Stimulated activated CD4-positive, alpha-beta T cell treated with anti-CD3 and anti-CD28 coated beads, Interleukin-1b, Interleukin-23, amount 100 ng/mL, for 1 hour (primary cell): ENCODE measurements at places on chromosomes 3 and 15.

DNA sequence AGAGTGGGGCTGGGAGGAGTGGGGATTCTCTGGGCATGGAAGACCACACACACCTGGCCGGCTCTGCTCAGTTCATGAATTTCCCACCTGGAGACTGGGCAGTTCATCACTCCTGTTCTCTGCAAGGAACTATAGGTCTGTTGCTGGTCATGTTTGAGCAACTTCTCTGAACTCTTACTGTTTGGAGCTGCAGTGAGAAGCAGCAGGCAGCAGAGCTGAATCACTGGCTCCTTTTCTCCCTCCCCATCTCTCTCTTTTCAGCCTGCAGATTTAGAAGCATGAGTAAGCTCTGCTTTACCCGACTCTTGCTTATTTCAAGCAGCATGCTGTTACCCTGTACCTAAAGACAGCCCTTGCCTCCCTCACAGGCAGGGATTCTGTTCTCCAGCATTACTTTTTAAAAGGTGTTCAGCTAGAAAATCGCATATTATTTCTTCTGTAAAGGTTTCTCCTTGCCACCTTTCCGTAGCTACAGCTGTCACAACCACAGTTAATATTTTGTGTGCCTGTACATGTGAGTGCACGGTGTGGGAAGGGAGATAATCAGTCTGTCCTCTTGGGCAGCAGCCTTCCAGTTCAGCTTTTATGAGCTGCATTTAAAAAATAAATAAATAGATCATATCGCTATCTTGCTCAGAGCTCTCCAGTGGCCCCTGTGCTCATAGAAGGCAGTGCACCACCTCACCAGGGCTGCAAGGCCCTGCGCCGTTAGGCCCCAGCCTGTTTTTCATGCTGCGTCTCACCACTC, 131.6 kb downstream of the CHCHD6 start:
- no peak for DNase-seq

GRCh38 chr3:161163297-161163696, 57.8 kb upstream of the NMD3 start:
- no peak for DNase-seq

DNA sequence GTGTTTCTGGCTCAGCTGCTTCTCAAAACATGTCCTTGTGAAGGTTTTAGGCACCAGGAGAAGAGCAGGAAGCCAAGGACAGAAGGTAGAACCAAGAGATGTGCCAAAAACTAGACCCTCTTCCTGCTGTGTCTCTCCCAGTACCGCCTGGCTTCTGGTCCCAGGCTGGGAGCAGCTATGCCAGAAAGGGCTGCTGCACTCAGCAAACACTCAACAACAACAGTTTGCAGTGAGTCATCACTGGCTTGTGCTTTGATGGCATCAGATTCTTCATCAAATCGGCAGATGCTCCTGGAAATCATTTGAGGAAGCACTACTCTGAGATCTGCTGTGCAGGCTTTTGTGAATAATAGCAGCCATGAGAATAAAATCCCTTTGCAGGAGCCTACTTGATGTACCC, 63.2 kb downstream of the DGKG start:
- no peak for DNase-seq

DNA sequence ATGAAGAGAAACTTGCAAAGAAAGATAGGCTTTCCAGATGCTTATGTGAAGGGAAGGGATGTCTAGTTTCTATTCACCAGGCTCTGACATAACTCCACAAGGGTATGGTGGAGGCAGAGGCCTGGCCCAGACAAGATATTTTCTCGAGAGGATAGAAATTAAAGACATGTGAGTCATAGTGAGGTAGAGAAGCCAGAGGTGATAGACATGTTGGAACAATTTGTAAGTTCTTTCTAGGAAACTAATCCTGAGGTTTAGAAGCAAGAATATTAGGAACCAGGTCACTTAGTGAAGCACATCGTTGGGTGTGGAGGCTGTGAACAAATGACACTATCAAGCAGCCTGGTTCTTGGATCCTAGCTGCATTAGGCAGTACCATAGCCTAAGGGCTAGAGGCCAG, 176.9 kb downstream of the BBX start:
- DNase-seq, result no peak

GRCh38 chr3:42387802-42388651, 22.4 kb downstream of the LYZL4 start:
- no peak for DNase-seq

DNA sequence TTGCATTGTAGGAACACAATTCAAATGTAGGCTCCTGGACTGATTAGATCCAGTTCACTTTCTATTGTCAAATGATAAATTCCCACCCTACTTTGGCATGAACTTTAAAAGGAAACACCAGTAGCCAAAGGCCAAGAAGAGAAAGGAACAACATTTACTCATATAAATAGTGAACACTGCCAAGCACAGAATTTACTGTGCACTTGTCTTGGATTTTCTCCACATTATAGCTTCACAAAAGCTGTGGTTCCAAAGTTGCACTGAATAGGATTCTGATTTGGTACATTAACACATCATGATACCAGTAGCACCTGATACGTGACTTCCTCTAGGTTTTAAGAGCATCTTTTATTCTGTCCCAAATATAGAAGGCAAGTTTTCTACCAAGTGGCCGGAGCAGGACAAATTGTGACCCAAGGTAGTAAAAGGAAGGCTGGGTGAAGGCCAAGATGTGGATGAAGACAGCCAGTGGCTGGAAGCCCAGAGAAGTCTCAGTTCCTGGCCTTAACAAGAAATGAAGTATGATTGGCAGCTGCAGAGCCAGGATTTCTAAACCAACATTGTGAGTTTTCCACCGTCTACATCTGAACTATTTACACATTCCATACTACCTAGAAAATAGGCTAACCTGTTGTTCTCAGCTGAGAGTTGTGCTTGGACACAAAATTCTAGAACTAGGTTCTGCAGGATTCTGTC, 206.7 kb downstream of the THRB start:
- no peak for DNase-seq

- no peak for DNase-seq
Observed at GRCh38 chr3:36397841-36398240, 17.5 kb downstream of the STAC start.

- DNase-seq, result no peak
Observed at GRCh38 chr3:56810577-56811545, 9.1 kb upstream of the ARHGEF3 start.

DNA sequence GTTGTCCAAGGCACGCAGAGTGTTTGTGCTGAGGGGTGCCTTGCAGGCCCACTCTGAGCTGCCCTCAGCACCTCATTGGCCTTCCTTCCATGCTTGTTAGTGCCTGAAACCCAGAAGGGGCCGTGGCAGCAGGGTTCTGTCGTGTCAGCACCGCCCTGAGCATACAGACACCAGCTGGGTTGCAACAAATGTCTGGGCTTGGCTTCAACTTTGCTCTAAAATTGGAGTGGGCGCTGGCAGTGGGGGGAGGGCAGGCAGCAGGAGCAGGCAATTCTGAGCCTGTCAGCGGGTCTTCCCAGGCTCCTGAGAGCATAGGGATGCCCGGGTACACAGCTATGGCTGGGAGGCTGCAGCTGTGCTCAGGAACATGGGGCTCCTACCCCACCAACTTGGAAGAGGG, 464.3 kb downstream of the EPHA3 start:
- no peak for DNase-seq

DNA sequence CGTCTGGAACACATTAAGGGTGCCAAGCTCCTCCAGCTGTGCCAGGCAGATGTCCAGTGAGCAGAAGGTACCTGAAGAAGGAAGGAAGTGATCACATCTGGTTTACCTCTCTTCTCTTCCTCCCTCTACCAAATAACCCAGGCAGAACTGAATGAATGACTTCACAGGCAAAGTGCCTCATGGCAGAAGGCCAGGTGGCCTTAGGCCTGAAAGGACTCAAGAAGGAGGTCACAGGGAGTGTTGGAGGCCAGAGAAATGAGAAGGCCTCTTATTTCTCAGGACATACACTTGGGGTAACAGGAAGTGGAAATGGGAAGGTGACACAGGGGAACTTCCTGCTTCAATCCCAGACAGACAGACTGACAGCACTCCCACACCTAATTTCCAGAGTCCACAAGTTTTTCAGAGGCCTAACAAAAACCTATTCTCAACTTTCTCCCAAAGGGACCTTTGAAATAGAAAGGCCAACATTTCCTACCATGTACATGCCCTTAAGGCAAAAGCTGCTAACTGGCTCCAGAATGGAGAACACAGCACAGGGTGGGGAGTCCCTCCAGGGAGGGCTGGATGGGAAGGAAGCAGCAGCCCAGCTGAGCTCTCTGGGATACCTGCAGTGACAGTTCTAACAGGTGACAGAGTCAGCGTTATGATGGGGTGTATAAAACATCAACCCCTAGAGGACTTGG, 17.6 kb upstream of the SIN3A start:
- no peak for DNase-seq

DNA sequence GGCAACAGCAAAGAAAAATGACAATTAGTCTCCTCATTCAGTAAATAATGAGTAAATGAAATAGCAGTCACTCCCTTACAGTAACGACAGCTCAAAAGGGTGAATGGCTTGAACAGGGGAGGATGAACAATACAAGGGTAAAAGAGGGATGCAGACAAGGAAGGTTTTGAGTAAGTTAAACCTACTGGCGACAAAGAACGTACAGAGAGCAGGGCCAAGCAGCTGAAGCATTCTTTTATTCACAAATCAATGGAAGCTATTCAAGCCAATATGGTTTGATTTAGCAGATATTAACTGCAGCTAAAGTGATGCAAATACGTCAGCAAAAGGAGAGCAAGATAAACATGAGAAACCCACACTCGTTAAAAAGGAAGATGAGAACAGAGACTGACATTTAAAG, 90.7 kb upstream of the ICE2 start:
- no peak for DNase-seq

DNA sequence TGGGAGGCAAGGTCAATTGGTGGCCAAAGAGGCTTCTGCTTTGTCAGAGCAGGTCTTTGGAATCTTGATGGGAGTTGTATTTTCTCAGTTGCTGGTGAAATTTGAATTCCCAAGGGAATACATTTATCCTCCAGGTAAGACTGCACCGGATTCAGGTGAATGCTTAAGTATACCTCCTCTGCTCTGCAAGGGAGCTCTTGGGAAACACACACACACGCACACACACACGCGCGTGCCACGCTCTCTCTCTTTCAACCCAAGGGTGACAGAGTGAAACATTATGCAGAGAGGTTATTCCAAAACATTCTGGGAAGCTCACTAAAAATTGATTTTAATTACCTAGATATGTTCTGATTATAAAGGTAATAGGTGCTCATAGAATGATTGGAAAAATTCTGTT, 33.7 kb downstream of the ST6GAL1 start:
- no peak for DNase-seq

DNA sequence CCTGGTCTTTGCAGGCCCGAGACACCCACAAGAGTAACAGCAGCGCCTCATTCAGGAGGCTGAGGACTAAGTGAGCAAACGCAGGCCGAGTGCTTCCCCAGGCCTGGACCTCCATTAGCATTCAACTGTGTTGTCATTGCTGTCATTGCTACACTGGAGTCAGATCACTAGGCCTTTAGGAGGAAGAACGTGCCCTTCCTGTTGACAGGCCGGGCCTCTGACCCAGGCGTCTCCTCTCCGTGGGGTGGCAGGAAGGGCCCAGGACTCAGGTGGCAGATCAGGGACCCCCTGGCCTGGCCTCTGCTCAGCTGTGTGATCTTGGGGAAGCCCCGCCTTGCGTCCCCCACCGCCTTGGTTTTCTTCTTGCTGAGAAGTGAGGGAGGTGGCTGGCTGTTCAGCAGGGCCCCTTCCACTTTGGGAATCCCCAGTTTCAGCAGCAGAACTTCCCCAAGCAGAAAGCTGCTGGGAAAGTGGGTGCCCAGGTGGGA, 19.1 kb downstream of the ZDHHC19 start:
- peak; percentile 26 for DNase-seq
